ENCODE measurements at places on chromosomes 16 and 17.

DNA sequence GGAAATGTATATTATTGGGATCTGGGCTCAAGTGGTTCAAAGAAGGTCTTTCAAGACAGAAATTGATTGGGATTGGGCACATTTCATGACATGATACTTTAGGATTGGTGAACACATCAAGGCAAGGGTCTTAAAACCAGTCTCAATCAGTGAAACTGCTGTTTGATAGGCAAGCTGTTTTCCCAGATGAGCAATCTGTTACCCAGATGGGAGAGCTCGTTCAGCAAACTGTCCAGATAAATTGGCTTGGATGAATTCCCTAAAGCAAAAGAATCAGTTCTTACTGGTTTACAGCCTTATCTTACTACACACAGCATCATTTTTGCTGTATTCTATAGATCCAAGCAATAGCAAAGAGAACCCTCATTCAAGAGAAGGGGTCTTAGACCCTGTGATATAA is 31.0 kb upstream of the CNEP1R1 start:
- no peak for DNase-seq

DNA sequence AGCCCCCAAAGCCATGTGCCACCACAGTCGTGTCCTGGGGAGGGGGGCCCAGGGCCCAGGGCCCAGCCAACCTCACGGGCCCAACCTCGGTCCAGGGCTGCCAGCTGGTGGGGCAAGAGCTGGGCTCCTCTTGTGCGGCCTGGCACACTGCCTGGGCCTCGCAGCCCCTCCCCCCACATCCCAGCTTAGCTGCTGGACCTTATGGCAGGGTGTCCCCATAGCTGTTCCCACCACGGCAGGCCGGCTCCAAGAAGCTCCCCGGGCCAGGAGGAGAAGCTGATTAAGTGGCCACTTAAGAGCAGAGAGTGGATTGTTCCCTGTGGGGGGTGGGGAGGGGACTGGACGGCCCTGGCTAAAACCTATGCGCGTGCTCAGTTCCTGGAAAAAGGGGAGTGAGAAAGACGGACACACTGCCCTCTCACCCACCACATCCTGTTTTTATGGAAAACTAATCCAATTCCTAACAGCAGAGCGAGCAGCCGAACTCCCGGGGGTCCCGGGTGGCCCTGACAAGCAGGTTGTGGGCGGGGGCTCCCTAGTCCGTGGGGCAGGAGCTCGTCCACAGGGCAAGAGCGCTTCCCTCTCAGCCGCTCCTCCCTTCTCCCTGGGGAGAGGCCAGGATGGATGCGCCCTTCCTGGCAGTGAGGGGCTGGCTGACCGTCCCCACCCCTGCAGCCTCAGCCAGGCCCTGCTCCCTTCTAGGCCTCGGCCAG is 16.8 kb downstream of the PIEZO1 start:
- DNase-seq, result no peak

DNA sequence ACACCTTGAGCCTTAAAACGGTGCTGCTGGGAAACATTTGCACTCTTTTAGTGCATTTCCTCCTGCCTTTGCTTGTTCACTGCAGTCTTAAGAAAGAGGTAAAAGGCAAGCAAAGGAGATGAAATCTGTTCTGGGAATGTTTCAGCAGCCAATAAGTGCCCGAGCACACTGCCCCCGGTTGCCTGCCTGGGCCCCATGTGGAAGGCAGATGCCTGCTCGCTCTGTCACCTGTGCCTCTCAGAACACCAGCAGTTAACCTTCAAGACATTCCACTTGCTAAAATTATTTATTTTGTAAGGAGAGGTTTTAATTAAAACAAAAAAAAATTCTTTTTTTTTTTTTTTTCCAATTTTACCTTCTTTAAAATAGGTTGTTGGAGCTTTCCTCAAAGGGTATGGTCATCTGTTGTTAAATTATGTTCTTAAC is 4.4 kb downstream of the SOX9 start:
- no peak for DNase-seq

GRCh38 chr16:537415-538335 is 10.2 kb downstream of the CAPN15 start:
- no peak for DNase-seq

GRCh38 chr16:54193665-54194333 is 92.8 kb downstream of the IRX3 start:
- DNase-seq, result peak; percentile 81

DNA sequence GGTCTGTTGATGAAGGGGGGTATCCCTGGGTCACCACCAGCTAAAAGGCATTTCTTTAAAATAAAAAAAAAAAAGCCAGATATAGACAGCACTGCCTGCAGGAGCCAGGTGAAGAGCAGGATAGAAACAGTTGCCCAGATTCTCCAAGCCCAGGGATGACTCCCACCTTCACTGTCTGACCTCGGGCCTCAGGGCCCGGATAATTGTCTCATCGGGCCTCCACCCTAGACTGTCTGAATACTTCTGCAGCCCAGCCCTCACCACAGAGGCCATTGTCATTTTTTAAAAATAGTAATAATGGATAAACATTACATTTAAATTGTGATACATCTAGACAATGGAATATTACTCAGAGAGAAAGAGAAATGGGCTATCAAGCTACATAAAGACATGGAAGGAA is 92.8 kb upstream of the TNRC6C start:
- no peak for DNase-seq

DNA sequence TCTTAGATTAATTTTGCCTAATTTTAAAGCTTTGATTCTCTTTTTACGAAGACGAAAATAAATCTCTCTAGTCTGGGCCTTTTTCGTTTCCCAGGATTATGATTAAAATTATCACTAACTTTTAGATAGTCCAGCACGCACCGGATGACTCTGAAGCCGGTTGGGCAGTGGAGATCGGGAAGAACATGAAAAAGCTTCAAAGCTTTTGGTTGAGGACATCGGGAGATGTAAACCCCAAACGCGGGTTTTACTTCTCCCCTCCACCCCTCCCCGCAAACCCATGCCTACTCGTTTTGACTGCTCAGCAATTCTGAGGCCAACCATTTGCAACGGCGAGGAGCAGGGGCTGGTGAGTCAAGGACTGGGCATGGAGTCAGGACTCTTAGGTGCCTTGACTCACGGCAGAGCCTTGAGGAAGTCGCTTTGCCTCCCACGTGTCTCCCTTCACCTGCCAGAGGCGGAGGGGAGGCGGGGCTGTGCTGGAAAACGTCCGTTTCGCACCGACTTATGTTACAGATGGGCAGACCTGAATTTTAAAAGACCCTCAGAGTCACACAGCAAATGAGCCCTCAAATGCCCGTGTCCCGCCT is 989 bp upstream of the DUSP14 start:
- DNase-seq, result peak; percentile 60

DNA sequence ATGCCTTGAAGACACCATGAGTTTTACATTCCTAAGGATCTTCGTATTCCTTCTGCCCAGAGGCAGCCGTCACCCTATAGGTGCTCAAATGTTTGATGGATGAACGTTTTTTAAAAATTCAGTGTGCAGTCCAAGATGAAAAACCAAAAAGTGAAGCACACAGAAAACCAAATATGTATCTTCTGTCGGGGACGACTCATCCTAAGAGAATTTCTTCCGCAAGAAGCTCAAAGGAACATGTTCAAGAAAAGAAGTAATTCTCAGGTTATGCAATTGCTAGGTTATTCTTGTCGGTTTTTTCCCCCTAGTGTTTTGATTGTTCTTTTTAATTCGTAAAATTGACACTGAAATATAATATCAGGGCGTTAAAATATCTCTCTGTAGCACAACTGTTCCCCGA is 1.4 kb downstream of the CENPV start:
- no peak for DNase-seq

GRCh38 chr16:72723781-72724180 is 324.1 kb downstream of the ZFHX3 start:
- DNase-seq, result no peak

DNA sequence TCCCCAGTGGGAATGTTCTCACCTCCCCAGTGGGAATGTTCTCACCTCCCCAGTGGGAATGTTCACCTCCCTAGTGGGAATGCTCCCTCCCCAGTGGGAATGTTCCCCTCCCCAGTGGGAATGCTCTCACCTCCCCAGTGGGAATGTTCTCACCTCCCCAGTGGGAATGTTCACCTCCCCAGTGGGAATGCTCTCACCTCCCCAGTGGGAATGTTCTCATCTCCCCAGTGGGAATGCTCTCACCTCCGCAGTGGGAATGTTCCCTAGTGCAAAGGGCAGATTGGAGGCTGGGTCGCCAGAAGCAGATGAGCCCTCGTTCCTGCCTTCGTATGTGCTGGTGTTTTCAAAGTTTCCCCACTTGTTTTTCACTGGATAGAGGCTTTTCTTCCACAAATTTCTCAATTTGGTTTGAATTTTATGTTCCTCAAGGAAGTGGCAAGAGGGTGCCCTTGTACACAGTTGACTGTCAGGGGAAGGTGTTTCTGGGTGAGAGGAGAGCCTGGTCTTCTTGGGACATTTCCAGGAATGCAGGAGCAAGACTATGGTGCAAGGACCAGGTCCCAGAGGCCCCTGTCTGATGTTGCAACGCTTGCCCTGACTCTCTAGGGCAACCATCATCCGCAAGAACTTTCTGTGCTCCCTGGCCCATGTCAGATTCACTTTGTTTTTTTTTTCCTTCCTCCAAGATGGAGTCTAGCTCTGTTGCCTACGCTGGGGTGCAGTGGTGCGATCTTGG is 34.0 kb downstream of the TRARG1 start:
- DNase-seq, result no peak

GRCh38 chr16:50469121-50469743 is 79.0 kb upstream of the NKD1 start:
- no peak for DNase-seq

DNA sequence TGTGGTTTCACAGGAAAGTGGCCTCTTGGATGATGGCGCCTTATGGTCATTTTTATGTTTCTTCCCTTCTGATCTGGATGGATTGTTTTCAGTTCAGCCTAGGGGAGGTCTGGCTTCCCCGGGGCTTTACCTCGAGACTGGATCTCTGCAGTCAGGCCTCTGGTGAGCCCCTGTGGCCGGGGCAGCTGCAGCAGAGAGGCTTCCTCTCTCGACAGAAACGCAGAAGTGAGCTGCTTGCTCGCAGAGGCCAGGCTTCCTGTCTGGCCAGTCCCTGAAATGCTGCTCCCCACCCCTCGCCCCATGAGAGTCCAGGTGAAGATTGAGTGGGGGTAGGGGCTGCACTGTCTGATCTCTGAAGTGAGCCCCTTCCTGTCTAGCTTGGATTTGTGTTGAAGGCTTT is 44.0 kb downstream of the PLCG2 start:
- DNase-seq, result peak; percentile 65

GRCh38 chr17:19017401-19017800 is 12.8 kb upstream of the FAM83G start:
- no peak for DNase-seq

DNA sequence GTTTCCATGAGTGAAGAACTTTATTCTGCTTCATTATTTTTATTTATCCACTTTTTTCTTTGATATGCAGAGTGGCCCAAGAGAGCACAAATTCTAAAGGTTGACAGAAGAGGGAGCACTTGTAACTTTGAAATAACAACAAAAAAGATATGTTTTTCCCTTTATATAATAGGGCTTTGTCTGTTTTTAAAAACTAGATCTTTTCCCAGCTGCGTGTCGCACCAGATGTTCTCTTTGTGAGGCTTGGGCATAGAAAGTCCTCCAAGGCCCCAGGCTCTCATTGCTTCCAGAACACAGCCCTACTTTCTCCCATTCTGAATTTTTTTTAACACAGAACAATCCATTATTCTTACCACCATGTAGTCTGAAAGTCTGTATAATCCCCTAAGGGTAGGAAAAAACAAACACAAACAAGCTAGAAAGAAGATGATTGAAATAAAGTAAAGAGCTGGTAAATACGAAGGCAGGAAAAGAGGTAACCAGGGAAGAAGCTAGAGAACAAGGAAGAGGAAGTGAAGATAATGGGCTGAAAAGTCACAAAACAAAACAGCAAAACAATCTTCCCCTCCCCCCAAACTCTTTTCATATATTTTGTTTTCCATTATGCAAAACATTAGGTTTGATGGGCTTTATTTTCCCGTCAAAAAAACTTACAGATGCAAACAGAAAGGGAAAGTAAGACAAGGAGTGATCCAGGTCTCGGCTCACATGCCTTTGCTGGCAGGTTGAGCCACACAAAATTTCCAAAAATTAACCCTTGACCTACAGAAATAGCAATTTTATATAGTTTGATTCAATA is 160.4 kb downstream of the ABCA8 start:
- DNase-seq, result peak; percentile 48

GRCh38 chr17:16131593-16131992 is 83.7 kb downstream of the NCOR1 start:
- peak; percentile 14 for DNase-seq

GRCh38 chr17:58352596-58353388 is 791 bp upstream of the SUPT4H1 start:
- peak; percentile 79 for DNase-seq

DNA sequence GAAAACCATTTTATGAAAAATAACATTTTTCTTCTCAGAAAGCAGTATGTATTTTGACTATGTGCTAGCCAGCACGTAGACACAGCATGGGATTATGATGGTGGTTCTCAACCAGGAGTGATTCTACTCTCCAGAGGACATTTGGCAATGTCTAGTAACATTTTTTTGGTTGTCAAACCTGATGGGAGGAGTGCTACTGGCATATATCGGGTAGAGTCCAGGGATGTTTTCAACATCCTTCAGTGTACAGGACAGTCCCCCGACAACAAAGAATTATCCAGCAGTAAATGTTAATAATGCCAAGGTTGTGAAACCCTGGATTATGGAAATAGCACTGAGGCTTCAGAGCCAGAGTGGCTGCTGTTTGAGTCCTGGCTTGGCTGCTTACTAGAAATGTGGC is 27.7 kb downstream of the AP2B1 start:
- DNase-seq, result no peak

DNA sequence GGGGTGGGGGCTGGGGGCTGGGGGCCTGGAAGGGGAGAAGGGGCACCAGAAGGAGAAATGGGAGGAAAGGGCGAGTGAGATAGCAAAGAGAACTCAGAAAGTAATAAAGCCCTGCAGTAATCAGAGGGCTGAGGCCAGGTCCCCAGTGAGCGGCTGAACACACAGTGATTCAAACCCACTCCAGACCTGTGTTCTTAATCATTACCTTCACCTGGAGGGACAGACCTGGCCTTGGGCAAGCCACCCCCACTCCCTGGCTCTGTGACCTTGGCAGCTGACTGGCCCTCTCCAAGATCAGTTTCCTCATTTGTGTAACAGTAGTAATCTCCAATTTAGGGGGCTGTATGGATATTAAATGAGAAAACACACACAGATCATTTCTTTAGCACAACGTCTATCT is 150.4 kb downstream of the WWOX start:
- DNase-seq, result no peak

GRCh38 chr16:73091174-73091573 is 43.2 kb upstream of the ZFHX3 start:
- no peak for DNase-seq

GRCh38 chr16:50390914-50391716 is 22.3 kb upstream of the BRD7 start:
- DNase-seq, result no peak

DNA sequence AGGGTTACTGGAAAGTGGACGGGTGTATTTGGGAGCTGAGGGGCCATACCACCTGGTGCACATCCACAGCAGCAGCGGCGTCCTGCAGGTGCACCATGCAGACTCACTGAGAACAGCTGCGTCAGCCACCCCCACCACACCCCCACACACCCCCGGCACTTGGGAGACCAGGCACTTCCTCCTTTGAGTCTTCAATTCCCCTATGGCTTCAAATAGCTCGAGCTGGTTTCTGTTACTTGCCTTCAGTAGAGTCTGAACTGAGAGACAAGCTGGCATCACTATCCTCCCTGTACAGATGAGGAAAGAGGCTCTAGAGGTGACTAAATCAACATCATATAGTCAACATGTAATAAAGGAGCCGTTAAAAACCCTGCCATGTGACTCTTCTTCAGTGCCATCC is 15.4 kb downstream of the CUEDC1 start:
- DNase-seq, result peak; percentile 63
